ENCODE measurements at places on chromosomes 3 and 15.

- no peak for DNase-seq
Measured at GRCh38 chr3:31370681-31371080, 162.0 kb upstream of the STT3B start.

DNA sequence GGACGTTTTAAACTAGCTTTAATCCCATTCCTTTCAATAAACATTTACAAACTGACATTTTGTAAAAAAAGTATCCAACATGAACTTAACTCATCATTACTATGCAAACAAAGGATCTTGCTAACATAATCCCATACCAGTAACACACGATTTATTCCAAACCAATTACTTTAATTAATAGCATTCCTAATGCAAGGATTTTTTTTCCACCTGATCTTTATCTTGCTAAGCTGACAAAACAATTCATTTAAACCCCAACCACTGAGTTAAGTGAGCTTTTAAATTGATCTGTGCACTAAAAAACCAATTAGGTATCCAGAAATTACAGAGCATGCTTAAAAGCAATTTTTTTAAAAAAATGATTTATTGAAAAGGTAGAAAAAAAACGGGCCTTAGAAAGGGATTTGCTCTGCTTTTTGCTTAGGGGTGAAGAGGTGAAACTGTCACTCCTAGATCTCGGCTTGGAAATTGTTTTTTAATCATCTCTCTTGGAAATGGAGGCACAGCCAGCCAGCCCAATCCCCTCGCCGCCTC lies 1.2 kb downstream of the SH3BP5 start:
- no peak for DNase-seq

GRCh38 chr3:158352551-158352950 lies 218.4 kb upstream of the MLF1 start:
- DNase-seq = no peak

DNA sequence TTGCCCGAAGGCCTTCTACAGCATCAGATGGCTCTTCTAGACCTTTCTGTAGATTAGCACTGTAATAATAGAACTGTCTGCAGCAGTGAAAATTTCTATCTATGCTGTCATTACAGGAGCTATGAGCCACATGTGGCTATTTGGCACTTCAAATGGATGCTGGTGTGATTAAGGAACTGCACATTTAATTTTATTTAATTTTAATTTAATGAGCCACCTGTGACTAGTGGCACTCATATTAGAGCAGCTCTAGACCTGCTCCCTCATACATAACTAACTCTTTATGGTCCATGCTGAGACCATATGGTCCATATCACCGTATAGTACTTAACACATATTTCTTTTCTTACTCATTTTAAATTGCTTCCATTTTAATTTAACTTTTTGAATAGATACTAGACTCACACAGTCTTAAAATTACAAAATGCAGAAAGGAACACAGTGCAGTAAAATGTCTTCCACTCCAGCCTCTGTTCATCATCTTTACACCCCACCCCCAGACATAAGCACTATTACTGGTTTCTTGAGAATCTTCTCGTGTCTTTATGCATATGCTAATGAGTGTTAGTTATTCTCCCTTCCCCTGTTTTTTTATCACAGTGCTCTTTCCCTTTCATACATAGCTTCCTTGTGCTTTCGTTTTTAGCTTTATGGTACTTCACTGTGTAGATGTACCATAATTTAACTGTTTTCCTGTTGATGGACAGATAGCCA lies 9.6 kb downstream of the LSM3 start:
- no peak for DNase-seq

DNA sequence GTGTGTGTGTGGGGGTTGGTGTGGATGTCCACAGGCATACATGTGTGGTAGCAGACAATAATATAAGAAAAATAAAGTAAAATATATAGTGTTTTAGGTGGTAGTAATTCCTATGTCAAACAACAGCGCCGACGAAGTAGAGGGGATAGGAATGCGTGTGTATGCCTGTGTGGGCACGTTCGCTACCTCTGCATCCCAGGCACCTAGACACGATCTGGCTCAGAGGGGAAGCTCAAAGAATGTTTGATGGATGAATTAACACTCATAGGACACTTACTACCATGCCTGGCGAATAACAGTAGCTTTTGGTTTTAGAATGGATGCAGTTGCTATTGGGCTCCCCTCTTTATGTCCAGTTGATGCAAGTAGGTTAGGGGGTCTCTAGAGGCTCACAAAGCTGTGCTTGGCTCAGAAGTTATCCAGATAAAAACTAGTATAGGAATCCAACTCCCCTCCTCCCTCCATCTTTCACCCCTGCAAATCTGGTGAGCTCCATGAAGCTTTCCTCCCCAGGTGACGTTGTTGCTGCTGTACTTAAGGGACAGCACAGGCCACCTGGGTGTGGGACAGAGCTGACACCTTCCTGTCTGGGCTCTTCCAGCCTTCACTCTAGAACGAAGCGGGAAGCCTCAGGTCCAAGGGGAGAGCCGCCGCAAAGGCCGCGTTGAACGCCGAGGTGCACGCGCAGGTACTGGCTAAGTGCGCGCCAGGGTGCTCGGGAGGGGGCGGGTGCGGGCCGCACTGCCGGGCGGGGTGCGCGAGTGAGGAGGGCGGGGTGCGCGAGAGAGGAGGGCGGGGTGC lies 192.6 kb upstream of the LYSMD4 start:
- DNase-seq = peak; percentile 57

- DNase-seq = no peak
Measured at GRCh38 chr15:34223904-34224596, 766 bp upstream of the EMC4 start.

DNA sequence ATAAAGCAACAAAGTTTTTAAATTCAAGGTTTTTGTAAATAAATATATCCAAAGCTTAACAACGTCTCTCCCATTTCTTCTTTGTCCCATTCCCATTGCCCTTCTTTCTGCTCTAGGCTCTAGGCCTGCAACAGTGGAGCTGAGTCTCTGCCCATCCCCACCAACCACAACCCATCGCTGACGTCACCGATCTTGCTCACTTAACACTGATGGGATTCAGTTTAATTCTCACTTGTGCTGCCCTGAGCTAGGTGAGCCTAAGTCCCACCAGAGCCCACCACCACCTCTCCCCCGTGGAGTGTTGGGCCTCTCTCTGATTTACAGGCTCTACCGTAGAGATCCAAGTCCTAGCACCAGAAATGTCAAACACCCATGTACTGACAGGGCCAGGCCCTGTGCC lies 61.3 kb upstream of the RAB6B start:
- DNase-seq = no peak

DNA sequence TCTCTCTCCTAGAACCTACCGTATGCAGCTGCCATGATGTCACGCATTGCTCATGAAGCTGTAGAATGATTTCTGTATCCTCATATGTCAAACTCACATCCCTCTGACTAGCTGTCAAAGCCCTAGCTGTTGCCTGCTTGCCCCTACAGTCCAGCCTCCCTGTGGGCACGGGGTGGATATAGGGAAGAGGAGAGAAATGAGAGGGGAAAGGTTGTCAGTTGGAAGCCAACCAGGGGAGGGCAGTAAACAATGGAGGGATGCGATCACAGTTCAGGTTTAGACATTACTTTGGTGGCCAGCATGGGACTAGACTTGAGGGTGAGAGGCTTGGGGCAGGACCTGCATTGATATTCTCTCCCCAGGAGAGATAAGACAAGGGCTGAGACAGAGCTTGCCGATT lies 1.7 kb upstream of the HDGFL3 start:
- DNase-seq = peak; percentile 41

DNA sequence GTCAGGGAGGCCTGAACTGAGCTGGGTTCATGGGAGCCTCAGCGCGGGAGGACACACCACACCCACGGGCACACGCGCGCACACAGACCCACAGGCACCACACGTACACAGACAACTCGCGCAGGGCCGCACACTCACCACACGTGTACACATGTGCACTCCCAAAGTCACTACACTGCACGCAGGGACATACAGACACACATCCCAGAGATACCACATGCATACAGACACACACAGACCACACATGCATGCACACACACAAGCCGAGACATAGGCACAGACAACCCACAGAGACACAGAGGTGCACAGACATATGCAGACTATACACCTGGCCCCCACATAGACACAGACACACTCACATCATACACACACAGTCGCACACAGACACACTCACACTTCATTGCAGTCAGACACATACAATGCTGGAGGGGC lies 1.1 kb upstream of the MGLL start:
- DNase-seq = no peak

All from iPS-NIHi11 (cell line).